ENCODE measurements at places on chromosomes 4 and X. TPM values are rescaled to one million over a fixed set of nuclear protein-coding genes. Genes with fewer than 3 reads are reported as not detected.

Gene PRDM8
- total RNA-seq, result 3.7 TPM

DNA sequence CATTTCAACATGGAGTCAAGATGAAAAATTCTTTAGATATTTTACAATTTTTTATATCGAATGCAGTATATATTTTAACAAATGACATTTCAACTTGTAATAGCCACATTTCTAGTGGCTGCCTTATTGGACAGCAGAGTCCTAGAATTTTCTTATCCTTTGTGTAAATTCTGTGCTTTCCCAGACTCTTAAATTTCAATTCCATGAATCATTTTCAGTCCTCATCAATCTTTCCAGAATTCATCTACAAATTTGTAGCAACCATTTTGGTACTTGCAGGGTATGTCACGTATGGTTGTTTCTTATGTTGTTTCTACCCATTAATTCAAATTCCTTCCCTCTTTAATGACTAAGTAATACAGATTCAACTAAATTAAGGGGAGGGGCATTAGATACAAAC lies 2.7 kb downstream of the PAICS start:
- no peak for DNase-seq

GRCh38 chr4:7189066-7189465 lies 3.3 kb upstream of the SORCS2 start:
- DNase-seq, result no peak

Gene TCEANC
- total RNA-seq, result 0.29 TPM

Data from epithelial cell of proximal tubule (primary cell).